ENCODE measurements at places on chromosomes 7 and 10. TPM values are rescaled to one million over a fixed set of nuclear protein-coding genes. Genes with fewer than 3 reads are reported as not detected.

Gene AFAP1L2
- total RNA-seq = 20.8 TPM

Gene CHRM2
- total RNA-seq = 51.7 TPM

Gene CEP55
- not detected for total RNA-seq

Gene PDZD7
- 0.31 TPM for total RNA-seq

Gene CYP3A7
- total RNA-seq = not detected

Gene INA
- total RNA-seq = 1.2 TPM

- ATAC-seq = no peak
Measured at GRCh38 chr10:11773761-11774441, 31.7 kb downstream of the ECHDC3 start.

DNA sequence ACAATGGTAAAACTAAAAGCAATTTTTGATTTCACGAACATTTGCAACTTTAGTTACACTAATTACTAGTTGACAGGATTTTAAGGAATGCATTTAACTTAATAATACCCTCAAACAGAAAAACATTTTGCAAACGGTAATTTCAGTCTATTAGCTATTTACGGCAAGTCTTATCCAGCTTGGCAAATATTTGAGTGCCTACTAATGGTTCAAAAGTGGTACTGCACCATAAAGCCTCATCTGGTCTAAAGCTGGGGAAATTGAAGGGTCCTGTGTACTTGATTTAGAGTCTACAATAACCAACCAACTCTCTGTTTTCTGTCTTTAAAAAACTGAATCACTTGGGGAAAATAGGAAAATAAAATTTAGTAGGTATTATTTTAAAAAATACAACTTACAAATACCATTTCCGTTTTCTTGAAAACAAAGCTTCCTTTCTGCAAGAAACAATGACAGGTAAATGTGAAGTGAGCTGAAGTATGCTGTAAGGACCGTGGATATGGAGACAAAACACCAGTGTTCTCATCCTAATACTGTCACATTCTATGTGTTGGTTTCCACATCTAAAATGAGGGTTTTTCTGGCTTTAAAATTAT lies 142.3 kb downstream of the VPS50 start:
- ATAC-seq = no peak

GRCh38 chr10:49325916-49326783 lies 27.2 kb downstream of the C10orf71 start:
- no peak for ATAC-seq

- no peak for ATAC-seq
Measured at GRCh38 chr10:17255512-17255911, 27.5 kb downstream of the VIM start.

- no peak for ATAC-seq
Measured at GRCh38 chr10:20890491-20891337, 6.4 kb downstream of the NEBL start.

DNA sequence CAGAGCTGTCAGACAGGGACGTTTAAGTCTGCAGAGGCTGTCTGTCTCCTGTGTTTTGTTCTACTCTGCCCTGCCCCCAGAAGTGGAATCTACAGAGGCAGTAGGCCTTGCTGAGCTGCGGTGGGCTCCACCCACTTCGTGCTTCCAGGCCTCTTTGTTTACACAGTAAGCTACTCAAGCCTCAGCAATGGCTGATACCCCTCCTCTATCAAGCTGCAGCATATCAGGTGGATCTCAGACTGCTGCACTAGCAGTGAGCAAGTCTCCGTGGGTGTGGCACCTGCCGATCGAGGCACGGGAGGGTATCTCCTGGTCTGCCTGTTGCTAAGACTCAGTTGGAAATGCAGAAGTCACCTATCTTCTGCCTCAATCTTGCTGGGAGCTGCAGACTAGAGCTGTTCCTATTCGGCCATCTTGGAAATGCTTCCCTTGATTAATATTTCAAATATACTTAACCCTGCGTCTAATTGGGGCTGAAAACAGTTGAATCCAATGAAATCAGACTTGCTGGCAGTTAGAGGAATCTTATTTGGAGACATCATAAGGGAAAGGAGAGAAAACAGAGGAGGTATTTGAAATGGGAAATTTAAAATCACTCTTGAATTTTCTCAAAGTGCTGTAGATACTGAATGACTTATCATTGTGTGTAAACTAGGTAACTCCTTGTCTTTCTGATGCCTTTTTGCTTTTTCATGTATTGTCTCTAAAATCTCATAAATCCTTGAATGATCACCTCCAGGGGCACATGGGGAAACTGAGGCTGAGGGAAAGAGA lies 13.8 kb upstream of the CYP3A5 start:
- no peak for ATAC-seq

DNA sequence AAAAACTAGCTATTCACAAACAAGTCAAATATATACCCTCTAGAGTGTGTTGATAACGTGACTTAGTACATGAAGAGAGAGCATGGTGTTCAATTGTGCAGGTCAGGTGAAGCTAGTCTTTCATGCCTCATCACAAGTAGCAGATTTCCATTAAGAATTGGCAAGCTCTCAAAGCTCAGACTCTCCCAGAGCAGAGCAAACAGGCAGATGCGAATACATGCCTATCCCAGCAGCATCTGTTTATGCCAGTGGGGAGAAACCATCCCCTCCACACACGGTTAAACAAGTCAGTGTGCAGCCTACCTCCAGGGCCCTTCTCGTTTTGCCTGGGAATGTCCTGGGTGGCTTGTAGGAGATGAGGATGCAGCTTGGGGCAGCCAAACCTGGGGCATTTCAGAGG lies 532.5 kb upstream of the C7orf33 start:
- no peak for ATAC-seq

- ATAC-seq = no peak
Measured at GRCh38 chr7:148253629-148254028, 336.9 kb upstream of the C7orf33 start.

DNA sequence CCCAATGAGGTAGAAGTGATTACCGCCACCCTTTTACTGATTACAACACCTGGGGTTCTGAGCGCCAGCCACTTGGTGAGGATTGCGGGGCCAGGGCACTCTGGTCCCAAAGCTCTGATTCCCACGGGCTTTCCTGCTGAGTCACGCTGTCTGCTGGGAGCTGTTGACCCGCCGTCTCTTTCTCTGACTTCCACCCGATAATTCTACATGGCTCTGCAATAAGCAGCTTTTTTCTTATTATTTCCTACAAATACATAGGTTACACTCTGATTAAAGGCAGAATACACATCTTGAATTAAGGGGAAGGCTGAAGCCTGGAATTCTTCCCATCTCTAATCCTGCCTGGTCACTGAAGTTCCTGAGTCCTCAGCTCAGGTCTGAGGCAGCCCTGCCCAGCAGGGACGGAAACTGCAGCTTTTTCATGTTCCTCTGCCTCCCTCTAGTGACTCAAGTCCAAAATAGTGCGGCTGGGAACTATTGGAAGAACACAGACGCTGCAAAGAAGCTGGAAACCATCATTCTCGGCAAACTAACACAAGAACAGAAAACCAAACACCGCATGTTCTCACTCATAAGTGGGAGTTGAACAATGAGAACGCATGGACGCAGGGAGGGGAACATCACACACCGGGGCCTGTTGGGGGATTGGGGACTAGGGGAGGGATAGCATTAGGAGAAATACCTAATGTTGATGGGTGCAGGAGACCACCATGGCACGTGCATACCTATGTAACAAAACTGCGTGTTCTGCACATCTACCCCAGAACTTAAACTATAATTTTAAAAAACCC lies 178.3 kb downstream of the PRKCQ start:
- peak; percentile 93 for ATAC-seq

DNA sequence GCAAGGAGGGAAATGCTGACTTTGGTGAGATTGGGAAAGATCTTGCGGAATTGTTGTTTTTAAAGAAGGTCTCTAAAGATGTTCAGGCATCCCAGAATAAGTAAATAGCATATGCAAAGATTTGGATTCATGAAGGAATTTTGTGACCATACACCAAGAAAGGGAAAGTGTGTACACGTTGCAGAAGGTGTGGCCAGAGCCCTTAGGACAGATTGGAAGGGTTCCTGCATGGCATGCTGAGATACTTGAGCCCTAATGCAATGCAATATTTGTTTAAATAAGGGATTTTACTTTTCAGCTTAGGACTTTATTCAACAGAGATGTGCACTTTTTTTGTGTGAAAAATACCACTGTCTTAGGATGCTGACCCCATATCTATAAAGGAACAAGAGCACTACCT lies 219.5 kb upstream of the INHBA start:
- ATAC-seq = no peak

- ATAC-seq = no peak
Measured at GRCh38 chr10:108597031-108597430, 1326.3 kb downstream of the XPNPEP1 start.

DNA sequence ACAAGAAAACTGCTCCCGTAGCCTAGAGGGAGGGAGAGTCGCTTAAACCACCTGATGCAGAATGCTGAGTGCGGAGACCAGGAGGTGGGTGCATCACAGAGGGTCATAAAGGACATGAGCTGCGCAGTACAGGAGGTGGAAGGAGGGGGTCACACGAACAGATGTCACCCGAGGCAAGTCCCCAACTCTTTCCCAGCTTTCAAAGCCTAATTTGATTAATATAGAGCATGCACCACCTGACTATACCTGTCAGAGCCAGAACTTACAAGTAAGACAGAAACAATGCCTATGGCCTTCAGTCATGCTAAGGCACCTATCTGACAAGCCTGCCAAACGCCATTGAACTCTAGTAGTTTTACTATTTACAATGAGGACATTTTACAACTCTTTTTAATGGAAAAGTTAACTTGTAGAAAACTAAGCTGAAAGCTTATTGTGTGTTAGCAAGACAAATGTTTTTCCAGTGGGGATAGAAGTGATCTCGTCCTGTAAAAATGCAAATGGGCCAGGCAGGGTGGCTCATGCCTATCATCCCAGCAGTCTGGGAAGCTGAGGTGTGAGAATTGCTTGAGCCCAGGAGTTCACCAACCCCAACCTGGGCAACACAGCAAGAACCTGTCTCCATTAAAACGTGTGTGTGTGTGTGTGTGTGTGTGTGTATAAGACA lies 1.1 kb upstream of the VOPP1 start:
- no peak for ATAC-seq

DNA sequence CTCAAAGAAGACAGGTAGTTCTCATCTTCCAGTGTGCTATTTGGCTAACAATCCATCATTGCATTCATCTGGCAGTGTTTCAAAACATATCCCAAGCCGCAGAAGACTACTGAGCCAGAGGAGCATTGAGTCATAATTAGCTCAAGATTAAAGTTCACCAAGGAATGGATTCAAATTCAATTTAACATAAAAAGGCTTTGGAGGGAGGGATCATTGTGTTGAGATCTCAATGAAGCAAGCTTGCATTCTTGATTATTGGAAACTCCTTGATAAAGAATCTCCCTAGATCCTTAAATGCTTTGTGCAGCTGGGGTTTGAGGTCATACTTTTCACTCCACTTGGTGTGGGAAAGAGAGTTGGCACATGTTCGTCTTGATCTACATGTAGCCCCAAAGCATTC lies 142.8 kb upstream of the SEMA3A start:
- no peak for ATAC-seq

DNA sequence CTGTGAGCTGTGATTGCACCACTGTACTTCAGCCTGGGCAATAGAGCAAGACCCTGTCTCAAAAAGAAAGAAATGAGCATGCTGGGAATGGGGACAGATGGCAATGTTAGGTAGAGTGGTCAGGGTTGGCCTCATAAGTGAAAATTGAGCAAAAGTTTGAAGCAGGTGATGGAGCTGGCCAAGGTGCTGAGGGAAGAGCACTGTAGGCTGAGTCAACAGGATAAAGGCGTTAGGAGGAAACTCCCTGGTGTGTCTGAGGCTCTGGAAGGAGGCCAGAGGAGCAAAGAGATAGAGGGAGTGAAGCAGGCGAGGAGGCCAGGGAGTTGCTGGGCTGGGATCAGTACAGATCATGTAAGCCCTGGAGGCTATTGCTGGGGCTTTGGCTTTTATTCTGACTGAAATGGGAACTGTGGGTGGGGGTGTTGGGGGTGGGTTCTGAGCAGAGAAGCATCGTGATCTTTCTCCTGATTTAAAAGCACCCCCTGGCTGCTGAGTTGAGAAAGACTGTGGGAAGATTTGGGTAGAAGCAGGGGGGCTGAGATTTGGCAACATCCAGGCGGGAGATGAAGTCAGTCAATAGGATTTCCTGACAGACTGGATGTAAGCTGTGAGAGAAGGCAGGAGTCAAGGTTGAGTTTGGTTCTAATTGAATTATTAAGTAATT lies 52.5 kb upstream of the VKORC1L1 start:
- no peak for ATAC-seq
